Caco-2 (cell line): ENCODE measurements at places on chromosomes 13 and 19. TPM values are rescaled to one million over a fixed set of nuclear protein-coding genes. Genes with fewer than 3 reads are reported as not detected.

- no peaks in the 10 kb centered on the region for H3K4me1 ChIP-seq
Measured at GRCh38 chr13:50800091-50800739, 43.3 kb downstream of the DLEU7 start.

- no peak overlapping the region for H3K4me3 ChIP-seq
- H3K4me1 ChIP-seq = peaks cover 30% of the 10 kb centered on the region
- peaks cover 15% of the 10 kb centered on the region for H3K36me3 ChIP-seq
- H3K27me3 ChIP-seq = no peaks in the 10 kb centered on the region
- no peak for DNase-seq
Measured at GRCh38 chr13:113216254-113217048, 7.0 kb downstream of the CUL4A start.

GRCh38 chr13:45682494-45683008 is 19.6 kb upstream of the CBY2 start:
- no peak overlapping the region for H3K4me3 ChIP-seq
- no peak overlapping the region for H3K27ac ChIP-seq
- no peaks in the 10 kb centered on the region for H3K27me3 ChIP-seq

DNA sequence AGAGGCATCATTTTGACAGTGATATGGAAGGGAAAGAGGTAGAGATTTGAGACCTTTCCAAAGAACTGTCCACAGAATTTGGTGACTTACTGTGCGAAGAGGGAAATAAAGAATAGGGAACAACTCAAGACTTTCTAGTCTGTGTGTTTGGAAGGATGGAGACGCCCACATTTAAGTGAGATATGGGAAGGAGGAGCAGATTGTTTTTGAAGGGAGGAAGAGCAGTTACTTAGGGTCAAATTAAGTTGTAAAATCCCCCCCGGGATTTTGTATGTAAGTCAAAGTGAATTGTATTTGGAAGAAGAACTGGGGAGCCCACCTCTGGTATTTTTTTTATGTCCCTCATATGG is 1.2 kb downstream of the USPL1 start:
- no peak for DNase-seq
- H3K4me1 ChIP-seq = 0 out of 2 replicates have a peak, but pooled peaks cover 8% of the 10 kb centered on the region
- H3K27ac ChIP-seq = no peak overlapping the region

GRCh38 chr13:66612983-66613382 is 617.2 kb downstream of the PCDH9 start:
- H3K4me3 ChIP-seq = no peak overlapping the region
- H3K36me3 ChIP-seq = no peaks in the 10 kb centered on the region
- H3K27me3 ChIP-seq = no peaks in the 10 kb centered on the region

GRCh38 chr13:59269476-59269875 is 894.3 kb downstream of the DIAPH3 start:
- DNase-seq = no peak
- H3K27me3 ChIP-seq = no peaks in the 10 kb centered on the region
- H3K4me3 ChIP-seq = no peak overlapping the region
- no peak overlapping the region for H3K27ac ChIP-seq

DNA sequence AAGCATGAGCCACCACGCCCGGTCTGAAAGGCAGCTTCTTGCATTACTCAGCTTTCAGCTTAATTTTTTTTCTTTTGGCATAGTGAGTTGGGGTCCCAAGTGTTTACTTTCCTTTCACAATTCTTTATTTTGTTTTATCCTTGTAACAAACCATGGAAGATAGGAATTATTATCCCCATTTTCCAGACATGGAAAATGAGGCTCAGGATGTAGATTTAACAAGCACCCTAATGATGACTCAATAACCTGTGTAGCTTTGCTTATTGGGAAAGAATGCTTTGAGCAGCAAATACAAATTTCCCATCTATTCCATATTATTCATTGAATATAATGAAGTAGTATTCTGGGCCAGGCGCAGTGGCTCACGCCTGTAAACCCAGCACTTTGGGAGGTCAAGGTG is 13.5 kb upstream of the COG3 start:
- no peaks in the 10 kb centered on the region for H3K36me3 ChIP-seq
- H3K27me3 ChIP-seq = no peaks in the 10 kb centered on the region
- no peak overlapping the region for H3K4me3 ChIP-seq
- no peak for DNase-seq
- H3K27ac ChIP-seq = no peak overlapping the region
- H3K4me1 ChIP-seq = peaks cover 25% of the 10 kb centered on the region

GRCh38 chr13:97250560-97250959 is 28.4 kb downstream of the MBNL2 start:
- H3K27me3 ChIP-seq = no peaks in the 10 kb centered on the region
- H3K4me3 ChIP-seq = no peak overlapping the region
- DNase-seq = no peak
- no peaks in the 10 kb centered on the region for H3K36me3 ChIP-seq
- H3K27ac ChIP-seq = peak overlapping the region; percentile 26
- peaks cover 33% of the 10 kb centered on the region for H3K4me1 ChIP-seq

DNA sequence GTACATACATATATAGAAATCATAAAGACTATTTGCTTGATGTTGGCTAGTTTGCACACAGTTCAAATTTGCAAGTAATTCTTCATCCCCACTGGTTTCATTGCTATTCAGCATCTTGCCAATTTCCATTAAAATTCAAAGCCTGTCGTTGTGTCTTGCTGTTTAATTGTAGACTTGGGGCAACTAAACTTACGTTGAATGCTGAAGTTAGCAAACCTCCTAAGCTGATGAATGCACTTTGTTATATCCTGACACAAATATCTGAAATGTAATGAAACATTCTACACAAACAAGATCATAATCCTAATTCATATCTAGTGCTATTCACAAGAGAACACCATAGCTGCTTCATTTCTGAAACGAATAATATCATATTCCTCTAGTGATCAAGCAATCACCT is 381.2 kb downstream of the ITGBL1 start:
- H3K4me3 ChIP-seq = no peak overlapping the region
- H3K27ac ChIP-seq = no peak overlapping the region
- DNase-seq = no peak
- H3K27me3 ChIP-seq = no peaks in the 10 kb centered on the region
- H3K4me1 ChIP-seq = no peaks in the 10 kb centered on the region

DNA sequence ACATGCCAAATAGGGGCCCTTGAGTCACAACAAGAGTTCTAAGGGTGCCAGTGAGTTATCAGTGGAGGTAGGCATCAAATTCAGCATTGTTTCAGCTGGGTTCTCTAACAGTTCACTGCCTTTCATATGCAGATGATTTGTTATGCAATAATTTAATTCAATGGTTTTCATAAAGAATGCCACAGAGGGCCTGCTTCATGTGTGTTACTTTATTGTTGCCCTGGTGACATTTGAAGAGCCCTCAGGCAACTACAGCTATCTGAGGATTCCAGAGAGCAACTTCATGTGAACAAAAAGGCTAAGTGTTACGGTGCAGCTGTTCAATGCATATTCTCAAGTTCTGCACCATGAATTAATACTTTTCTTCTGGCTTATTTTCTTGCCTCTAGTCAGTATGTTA is 43.1 kb upstream of the STARD13 start:
- no peaks in the 10 kb centered on the region for H3K36me3 ChIP-seq
- no peaks in the 10 kb centered on the region for H3K4me1 ChIP-seq
- no peak overlapping the region for H3K4me3 ChIP-seq
- no peaks in the 10 kb centered on the region for H3K27me3 ChIP-seq
- DNase-seq = no peak
- H3K27ac ChIP-seq = no peak overlapping the region

- H3K27me3 ChIP-seq = no peaks in the 10 kb centered on the region
- H3K4me1 ChIP-seq = peaks cover 20% of the 10 kb centered on the region
- peaks cover 9% of the 10 kb centered on the region for H3K36me3 ChIP-seq
- H3K4me3 ChIP-seq = no peak overlapping the region
Measured at GRCh38 chr19:52603558-52604207, 33.6 kb downstream of the ZNF701 start.

- no peaks in the 10 kb centered on the region for H3K36me3 ChIP-seq
- H3K4me1 ChIP-seq = no peaks in the 10 kb centered on the region
- no peak for DNase-seq
- no peaks in the 10 kb centered on the region for H3K27me3 ChIP-seq
- H3K4me3 ChIP-seq = no peak overlapping the region
- H3K27ac ChIP-seq = no peak overlapping the region
Measured at GRCh38 chr19:22935151-22935550, 67.8 kb downstream of the ZNF728 start.

- H3K27ac ChIP-seq = no peak overlapping the region
- no peaks in the 10 kb centered on the region for H3K36me3 ChIP-seq
- H3K4me3 ChIP-seq = no peak overlapping the region
- DNase-seq = no peak
Measured at GRCh38 chr19:43699506-43700394, 16.1 kb upstream of the IRGC start.

GRCh38 chr19:50794876-50795663 is 4.9 kb downstream of the ACP4 start:
- H3K4me3 ChIP-seq = no peak overlapping the region
- DNase-seq = peak; percentile 65
- H3K36me3 ChIP-seq = peaks cover 10% of the 10 kb centered on the region
- H3K4me1 ChIP-seq = no peaks in the 10 kb centered on the region

- H3K4me3 ChIP-seq = no peak overlapping the region
- no peaks in the 10 kb centered on the region for H3K36me3 ChIP-seq
- peaks cover 6% of the 10 kb centered on the region; the same call in 1 of the 2 replicates for H3K4me1 ChIP-seq
- H3K27me3 ChIP-seq = no peaks in the 10 kb centered on the region
Measured at GRCh38 chr19:6644796-6645195, 25.2 kb downstream of the TNFSF14 start.

GRCh38 chr19:46915386-46915785 is 54.6 kb downstream of the ARHGAP35 start:
- H3K27me3 ChIP-seq = no peaks in the 10 kb centered on the region
- peaks cover 38% of the 10 kb centered on the region for H3K4me1 ChIP-seq
- H3K4me3 ChIP-seq = no peak overlapping the region
- no peak for DNase-seq
- H3K27ac ChIP-seq = no peak overlapping the region

DNA sequence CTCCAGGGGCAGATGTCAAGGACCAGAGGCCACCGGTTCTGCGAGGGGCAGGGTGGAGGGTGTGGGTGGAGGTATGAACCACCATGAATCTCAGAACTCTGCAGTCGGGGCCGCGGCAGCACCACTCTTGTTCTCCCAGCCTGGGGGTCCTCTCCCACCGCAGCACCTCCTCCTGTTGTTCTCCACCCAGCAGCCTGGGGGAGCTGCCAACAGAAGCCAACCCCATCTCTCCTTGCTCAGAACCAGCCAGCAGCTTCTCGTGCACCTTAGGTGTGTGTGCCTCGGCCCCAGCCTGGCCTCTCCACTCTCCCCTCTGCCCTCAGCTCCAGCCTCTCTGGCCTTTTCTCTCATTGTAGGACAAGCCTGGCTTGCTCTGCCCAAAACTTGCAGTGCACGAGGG is 31.9 kb upstream of the CCNE1 start:
- DNase-seq = no peak
- no peak overlapping the region for H3K27ac ChIP-seq
- no peaks in the 10 kb centered on the region for H3K36me3 ChIP-seq
- no peaks in the 10 kb centered on the region for H3K27me3 ChIP-seq

- H3K27ac ChIP-seq = no peak overlapping the region
- H3K4me1 ChIP-seq = peaks cover 12% of the 10 kb centered on the region
- no peak for DNase-seq
- no peak overlapping the region for H3K4me3 ChIP-seq
Measured at GRCh38 chr13:60372141-60372540, 24.9 kb upstream of the TDRD3 start.

DNA sequence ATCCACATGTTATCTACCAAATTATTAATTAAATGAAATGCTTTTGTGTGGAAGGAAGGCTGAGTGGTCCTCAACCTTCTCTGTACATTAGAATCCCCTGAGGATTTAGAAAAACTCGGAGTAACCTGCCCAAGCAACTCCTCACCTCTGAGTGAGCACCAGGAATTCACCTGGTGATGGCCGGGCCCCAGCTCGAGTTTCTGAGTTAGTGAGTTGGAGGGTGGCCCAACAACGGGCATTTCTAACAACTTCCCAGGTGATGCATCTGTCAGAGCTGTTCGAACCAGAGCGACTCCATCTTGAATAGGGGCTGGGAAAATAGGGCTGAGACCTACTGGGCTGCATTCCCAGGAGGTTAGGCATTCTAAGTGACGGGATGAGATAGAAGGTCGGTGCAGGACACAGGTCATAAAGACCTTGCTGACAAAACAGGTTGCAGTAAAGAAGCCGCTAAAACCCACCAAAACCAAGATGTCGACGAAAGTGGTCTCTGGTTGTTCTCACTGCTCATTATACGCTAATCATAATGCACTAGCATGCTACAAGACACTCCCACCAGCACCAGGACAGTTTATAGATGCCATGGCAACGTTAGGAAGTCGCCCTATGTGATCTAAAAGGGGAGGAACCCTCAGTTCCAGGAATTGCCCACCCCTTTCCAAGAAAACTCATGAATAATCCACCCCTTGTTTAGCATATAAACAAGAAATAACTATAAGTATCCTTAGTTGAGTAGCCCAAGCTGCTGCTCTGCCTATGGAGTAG is 44.2 kb upstream of the SHISA2 start:
- DNase-seq = no peak
- H3K4me3 ChIP-seq = no peak overlapping the region
- no peak overlapping the region for H3K27ac ChIP-seq
- no peaks in the 10 kb centered on the region for H3K36me3 ChIP-seq
- H3K4me1 ChIP-seq = no peaks in the 10 kb centered on the region
- peaks cover 2% of the 10 kb centered on the region for H3K27me3 ChIP-seq

DNA sequence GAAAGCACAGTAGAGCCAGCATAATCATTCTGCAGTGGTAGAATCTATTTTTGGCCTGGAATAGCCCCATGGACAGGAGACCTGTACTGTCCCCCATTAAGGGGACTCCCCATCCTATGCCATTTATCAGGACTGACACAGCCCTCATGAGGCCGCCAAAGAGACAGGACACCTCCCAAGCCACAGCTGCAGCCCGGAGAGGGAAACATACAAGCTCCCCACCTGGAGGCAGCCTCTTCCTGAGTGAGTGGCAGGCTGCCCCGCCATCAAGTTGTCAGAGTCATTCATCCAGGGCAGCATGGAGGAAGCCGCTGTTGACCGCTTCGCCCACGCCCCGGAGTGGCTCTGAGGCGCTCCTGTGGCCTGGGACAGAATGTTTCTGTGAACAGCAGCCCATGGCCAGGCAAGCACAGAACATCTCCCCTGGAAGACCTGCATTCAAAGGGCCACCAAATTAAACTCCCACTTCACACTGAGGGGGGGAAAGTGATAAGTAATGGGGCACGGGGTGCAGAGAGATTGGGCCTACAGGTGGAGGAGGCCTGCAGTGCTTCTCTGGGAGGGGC is 111.3 kb downstream of the ZDHHC20 start:
- H3K4me1 ChIP-seq = no peaks in the 10 kb centered on the region

- no peaks in the 10 kb centered on the region for H3K4me1 ChIP-seq
- H3K27me3 ChIP-seq = no peaks in the 10 kb centered on the region
- H3K27ac ChIP-seq = no peak overlapping the region
- no peaks in the 10 kb centered on the region for H3K36me3 ChIP-seq
Measured at GRCh38 chr19:29505097-29505824, 20.5 kb upstream of the VSTM2B start.

AMER2 gene
- total RNA-seq = not detected in 2 replicates

PRR36 gene
- total RNA-seq = 3.7 and 4.4 TPM in 2 replicates

IGLON5 gene
- not detected in 2 replicates for total RNA-seq

KCNN4 gene
- 3.0 and 4.0 TPM in 2 replicates for total RNA-seq

UPF3A gene
- 86.2 and 88.3 TPM in 2 replicates for total RNA-seq

CNFN gene
- total RNA-seq = 4.1 and 5.3 TPM in 2 replicates

PLPPR3 gene
- total RNA-seq = 5.1 and 7.1 TPM in 2 replicates

ZNF814 gene
- 8.3 and 9.4 TPM in 2 replicates for total RNA-seq

LDLR gene
- total RNA-seq = 68.9 and 83.4 TPM in 2 replicates

ZNF135 gene
- not detected in 2 replicates for total RNA-seq
